ENCODE measurements at places on chromosomes 4 and X.

DNA sequence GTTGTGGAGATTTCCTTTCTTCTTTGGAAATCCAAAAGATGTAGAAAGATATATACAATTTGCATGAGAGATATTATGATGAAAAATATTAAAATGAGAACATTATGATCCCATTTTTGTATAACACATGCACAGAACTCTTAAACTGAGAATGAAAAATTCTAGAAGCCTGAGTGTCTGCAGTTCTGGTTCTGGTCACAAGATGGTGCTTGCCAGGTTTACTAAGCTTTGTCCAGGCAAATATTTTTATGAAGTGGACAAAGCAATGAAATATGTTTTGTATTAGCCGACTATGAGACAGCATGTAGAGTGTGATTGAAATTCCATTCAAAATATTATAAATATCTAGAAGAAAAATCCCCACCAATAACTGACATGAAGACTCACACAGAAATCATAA lies 2.2 kb downstream of the PWWP3B start:
- no peaks in the 10 kb centered on the region for H3K4me1 ChIP-seq
- no peak for DNase-seq
- no peak overlapping the region for H3K27ac ChIP-seq

GRCh38 chrX:39063037-39063436 lies 261.8 kb downstream of the MID1IP1 start:
- no peaks in the 10 kb centered on the region for H3K36me3 ChIP-seq
- DNase-seq: no peak
- no peaks in the 10 kb centered on the region for H3K4me1 ChIP-seq
- H3K27me3 ChIP-seq: no peaks in the 10 kb centered on the region
- H3K4me3 ChIP-seq: no peak overlapping the region

DNA sequence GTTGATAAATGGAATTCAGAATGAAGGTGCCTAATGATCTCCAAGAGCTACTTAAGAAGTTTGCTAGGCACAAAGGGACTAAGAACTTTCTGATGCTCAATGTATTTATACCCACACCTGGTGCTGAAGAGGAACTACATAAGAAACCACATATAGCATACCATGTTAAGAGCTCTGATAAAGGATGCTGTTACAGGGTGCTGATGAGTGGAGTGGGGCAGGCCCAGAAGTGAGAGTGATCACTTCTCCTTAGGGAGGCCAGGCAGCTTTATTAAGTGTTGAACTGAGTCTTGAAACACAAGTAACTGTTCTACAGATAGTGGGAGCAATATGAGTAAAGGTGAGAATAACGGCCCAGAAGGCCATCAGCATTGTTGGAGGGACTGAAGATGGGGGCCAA lies 68.3 kb upstream of the CHRDL1 start:
- H3K4me1 ChIP-seq: no peaks in the 10 kb centered on the region
- DNase-seq: no peak
- H3K27ac ChIP-seq: no peak overlapping the region
- peaks cover 4% of the 10 kb centered on the region for H3K27me3 ChIP-seq
- no peak overlapping the region for H3K4me3 ChIP-seq

- H3K36me3 ChIP-seq: no peaks in the 10 kb centered on the region
- H3K4me1 ChIP-seq: no peaks in the 10 kb centered on the region
- no peaks in the 10 kb centered on the region for H3K27me3 ChIP-seq
- DNase-seq: no peak
Measured at GRCh38 chrX:22378296-22378695, 105.6 kb downstream of the CBLL2 start.

DNA sequence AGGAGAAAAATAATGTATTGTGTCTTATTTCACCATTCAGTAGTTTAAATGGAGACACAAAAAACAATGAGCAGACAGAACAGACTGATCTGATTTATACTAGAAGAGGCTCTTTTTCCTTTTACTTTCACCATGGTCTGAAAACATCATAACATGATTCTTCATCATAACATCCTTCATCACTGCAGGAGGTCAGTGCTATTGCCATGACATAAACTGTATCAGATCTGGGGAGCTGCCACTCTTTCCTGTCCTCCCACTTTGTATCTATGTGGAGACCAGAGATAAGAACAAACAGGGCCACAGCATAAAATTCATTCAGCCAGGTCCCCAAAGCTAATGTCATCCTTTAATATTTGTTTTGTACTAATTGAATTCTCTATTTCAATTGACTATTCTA lies 25.2 kb downstream of the SOD3 start:
- H3K4me1 ChIP-seq: no peaks in the 10 kb centered on the region
- H3K27me3 ChIP-seq: no peaks in the 10 kb centered on the region
- no peaks in the 10 kb centered on the region for H3K36me3 ChIP-seq
- DNase-seq: no peak
- no peak overlapping the region for H3K4me3 ChIP-seq

DNA sequence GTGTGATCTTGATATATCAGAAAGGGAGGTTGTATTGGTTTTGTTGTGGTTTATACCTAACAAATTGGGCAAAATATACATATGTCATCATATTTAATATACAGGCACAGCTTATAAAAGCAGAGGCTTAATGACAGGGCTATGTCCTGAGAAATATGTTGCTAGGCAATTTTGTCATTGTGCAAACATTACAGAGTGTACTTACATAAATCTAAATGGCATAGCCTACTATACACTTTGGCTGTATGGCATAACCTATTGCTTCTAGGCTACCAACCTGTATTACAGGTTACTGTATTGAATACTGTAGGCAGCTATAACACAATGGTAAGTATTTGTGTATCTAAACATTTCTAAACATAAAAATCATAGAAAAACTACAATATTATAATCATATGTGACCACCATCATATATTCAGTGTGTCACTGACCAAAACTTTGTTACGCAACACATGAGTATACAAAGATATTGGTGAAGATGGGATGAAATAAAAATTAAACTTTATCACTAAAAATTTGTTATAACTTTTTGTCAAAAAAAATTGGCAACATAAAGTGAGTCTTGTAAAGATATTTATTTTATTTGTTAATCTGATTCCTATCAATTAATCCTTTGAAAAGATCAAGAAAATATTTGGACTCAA lies 414.0 kb upstream of the HS3ST1 start:
- no peak overlapping the region for H3K4me3 ChIP-seq
- no peaks in the 10 kb centered on the region for H3K4me1 ChIP-seq
- no peak for DNase-seq
- no peaks in the 10 kb centered on the region for H3K27me3 ChIP-seq
